Fibroblast of skin of back (primary cell): ENCODE measurements at places on chromosomes 4 and X.
A peak's percentile ranks its signal among the peaks of the same experiment; 100 is the strongest.

DNA sequence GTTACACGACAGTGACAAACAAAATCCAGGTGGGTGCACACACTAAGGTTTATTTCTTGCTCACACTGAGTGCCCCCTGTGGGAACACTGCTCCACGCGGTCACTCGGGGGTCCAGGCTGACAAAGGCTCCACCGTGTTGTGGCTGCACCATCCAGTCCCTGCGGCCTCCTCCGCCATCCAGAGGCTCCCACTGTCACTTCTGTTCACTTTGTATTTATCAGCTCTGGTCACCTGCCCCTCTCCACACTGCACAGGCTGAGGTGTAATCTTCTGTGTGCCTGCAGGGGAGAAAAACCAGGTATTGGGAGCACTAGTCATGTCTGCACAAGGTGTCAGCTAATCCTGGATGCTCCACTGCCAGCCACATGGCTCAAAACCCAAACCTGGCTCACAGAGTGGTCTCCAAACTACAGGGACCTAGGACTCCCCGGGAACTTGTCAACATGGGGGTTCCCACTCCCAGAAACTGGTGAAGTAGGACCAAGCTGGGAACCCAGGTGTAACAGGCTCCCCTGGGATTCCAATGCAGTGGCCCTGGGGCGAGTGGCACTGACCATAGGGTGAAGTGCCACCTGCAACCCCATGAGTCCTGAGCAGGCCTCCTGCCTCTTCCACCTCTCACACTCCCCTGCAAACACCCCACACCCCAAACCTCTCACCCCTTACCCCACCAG, 25.5 kb downstream of the HMX1 start:
- DNase-seq = no peak

DNA sequence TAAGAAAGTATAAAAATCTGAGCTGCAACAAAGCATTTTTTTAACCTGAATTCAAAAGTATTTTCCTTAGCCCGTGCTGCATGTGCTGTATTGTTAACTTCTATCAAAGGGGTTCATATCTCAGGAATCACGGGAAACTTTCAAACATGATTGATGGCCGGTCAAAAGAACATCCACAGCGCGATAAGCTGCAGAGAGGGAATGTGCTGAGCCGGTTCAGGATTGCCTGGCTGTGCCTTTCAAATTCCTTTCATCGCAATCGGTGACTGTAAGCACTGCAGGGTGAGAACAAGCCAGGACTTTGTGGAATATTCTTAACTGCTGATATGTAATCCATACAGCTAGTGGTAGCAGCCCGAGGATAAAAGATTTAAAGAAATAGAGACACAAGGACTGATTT, 210.9 kb upstream of the NOCT start:
- DNase-seq = peak; percentile 11

DNA sequence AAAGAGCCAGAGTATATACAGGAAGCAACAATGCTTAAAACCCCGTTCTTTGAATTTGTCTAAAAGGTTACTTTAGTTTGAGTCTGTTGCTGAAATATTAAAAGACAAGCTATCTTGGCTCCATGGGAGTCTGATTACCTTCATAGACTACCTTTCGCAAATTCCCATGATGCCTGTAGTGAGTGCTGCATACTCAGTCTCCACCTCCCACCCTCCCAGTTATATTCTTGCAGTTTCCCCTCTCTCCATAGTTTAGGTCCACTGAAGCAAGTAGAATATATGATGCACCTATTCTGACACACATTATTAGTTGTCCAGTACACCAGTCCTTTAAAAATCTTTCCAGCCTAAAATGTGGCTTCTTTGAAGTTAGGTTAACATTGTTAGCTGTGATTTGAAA, 2.4 kb downstream of the CNKSR2 start:
- DNase-seq = no peak

DNA sequence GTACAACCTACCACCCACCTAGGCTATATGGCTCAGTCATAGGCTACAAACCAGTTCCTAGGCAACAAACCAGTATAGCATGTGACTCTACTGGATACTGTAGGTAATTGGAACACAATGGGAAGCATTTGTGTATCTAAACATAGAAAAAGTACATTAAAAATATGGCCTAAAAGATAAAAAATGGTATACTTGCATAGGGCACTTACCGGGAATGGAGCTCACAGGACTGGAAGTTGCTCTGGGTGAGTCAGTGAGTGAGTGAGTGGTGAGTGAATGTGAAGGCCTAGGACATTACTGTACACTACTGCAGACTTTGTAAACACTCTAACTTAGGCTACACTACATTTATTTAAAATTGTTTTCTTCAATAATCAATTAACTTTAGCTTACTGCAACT, 139.2 kb upstream of the RBPJ start:
- peak; percentile 46 for DNase-seq

DNA sequence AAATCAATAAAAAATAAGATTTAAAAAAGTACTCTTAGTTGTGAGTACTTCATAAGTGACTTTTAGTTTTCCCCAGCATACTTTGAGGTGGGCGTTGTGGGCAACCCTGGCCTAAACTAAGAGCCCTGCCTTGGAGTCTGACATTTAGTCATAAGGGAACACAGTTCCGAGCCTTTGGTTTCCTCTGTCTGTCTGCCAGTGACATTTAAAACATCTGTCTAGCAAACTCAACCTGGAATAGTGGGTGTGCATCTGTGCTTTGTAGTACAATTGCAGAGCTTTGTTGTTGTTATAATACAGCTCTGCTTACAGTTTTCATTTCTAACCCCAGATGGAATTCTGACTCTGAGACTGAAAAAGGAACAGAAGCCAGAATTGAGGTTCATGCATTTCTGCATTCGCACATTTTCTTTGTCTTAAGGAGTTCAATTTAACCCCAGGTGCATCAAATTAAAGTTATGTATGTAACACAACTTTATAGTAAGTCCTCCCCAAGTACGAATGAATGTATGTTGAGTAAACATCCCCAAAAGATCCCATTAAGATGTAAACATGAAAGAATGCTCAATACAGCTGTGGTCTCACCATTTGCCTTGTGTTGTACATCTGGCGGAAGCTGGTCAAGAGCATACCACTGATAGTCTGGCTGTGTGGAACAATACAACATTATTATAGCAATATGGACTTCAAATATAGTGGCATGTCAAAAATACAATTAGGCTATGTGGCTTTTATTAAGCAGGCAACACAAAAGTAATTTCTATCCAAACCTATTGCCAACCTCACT, 25.9 kb downstream of the TNIP3 start:
- DNase-seq = no peak
